ENCODE measurements at places on chromosomes 6 and 20.

- DNase-seq = peak; percentile 72
Observed at GRCh38 chr6:26553264-26553634, 15.1 kb downstream of the HMGN4 start.

GRCh38 chr20:35695245-35695749 lies 3.9 kb downstream of the NFS1 start:
- no peak for DNase-seq

GRCh38 chr6:55528624-55529023 lies 50.4 kb downstream of the HMGCLL1 start:
- DNase-seq = peak; percentile 3

GRCh38 chr20:63873477-63873971 lies 8.5 kb downstream of the TPD52L2 start:
- no peak for DNase-seq

DNA sequence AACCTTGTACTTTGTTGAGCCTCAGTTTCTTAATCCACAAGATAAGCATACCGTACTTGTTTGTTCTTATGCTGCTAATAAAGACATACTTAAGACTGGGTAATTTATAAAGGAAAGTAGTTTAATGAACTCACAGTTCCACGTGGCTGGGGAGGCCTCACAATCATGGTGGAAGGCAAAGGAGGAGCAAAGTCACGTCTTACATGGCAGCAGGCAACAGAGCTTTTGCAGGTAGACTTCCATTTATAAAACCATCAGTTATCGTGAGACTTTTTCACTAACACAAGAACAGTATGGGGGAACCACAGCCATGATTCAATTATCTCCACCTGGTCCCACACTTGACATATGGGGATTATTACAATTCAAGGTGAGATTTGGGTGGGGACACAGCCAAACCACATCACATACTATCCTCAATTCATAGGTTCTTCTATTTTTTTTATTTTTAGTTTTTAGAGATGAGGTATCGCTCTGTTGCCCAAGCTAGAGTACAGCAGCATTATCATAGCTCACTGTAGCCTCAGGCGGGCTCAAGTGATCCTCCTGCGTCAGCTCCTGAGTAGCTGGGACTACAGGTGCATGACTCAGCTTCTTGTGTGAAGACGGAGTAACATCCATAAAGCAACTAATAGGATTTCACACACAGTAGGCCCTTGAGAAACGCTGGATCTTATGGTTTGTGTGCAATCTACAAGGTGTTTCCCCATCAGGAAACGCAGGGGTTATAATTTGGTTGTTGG lies 76.7 kb upstream of the IYD start:
- no peak for DNase-seq

GRCh38 chr6:24270011-24270410 lies 87.8 kb downstream of the DCDC2 start:
- DNase-seq = no peak

- DNase-seq = no peak
Observed at GRCh38 chr6:39189131-39189530, 40.1 kb downstream of the KCNK5 start.

DNA sequence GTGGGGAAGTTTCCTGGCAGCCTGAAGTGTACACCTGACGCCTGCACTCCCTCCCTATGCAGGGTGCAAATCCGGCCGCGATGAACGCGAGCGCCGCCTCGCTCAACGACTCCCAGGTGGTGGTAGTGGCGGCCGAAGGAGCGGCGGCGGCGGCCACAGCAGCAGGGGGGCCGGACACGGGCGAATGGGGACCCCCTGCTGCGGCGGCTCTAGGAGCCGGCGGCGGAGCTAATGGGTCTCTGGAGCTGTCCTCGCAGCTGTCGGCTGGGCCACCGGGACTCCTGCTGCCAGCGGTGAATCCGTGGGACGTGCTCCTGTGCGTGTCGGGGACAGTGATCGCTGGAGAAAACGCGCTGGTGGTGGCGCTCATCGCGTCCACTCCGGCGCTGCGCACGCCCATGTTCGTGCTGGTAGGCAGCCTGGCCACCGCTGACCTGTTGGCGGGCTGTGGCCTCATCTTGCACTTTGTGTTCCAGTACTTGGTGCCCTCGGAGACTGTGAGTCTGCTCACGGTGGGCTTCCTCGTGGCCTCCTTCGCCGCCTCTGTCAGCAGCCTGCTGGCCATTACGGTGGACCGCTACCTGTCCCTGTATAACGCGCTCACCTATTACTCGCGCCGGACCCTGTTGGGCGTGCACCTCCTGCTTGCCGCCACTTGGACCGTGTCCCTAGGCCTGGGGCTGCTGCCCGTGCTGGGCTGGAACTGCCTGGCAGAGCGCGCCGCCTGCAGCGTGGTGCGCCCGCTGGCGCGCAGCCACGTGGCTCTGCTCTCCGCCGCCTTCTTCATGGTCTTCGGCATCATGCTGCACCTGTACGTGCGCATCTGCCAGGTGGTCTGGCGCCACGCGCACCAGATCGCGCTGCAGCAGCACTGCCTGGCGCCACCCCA lies 1.2 kb downstream of the GPR6 start:
- DNase-seq = no peak

DNA sequence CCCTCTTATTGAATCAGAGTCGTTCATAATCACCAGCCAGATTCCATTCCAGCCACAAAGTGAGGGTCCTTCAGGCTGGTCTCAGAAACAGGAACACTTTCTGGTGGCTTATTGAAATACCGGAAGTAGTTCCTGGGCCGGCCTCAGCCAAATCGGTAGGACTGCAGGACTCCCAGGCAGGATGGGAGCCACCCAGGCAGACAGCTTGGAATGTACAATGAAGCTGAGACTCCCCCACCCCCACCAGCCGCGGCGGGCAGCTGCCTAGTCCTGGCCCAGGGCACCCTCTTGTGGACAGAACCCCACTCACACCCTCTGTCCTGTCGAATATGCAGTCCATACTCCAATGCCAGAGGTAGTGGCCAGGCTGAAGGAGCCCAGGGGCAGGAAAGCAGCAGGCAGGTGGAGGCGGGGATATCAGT lies 43.8 kb downstream of the MDFI start:
- DNase-seq = peak; percentile 70

GRCh38 chr20:25685276-25686080 lies 11.2 kb downstream of the ZNF337 start:
- DNase-seq = no peak

GRCh38 chr6:142079130-142079529 lies 53.6 kb upstream of the GJE1 start:
- DNase-seq = no peak

GRCh38 chr6:25336996-25337395 lies 57.8 kb downstream of the CARMIL1 start:
- no peak for DNase-seq

GRCh38 chr6:73580247-73581149 lies 59.7 kb upstream of the EEF1A1 start:
- DNase-seq = peak; percentile 83

DNA sequence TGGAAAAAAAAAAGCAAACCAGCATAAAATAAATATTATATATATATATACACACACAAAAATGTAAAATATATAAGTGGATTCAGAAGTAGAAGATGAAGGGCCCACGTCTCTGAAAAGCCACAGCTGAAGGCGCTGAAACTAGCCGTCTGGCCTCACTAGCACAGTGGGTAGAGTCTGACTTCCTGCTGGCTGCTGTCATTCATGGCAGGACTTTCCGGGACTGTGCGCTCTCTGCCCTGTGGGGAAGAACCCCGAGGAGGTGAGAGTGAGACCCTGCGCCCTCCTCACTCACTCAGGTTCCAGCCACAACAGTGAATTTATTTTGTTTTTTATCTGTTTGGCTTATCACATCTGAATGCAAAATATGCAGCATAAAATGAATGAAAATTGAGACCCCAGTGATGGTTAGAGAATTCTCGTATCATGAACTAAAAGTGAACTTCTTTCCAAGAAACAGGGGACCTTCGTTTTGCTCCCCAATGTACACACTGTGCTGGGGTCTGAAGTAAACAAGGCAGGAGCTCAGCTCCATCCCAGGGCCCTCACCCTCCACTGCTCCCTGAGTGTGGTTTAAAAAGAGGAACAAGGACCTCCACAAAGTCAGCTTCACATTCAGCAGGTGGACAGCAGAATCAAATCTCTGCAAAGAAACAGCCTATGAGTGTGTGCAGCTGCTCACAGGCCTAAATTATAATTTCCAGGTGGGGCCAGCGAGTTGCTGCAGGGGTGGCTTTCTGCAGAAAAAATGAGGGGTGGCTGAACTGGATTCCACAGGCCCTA lies 1.3 kb upstream of the RAMACL start:
- peak; percentile 57 for DNase-seq

DNA sequence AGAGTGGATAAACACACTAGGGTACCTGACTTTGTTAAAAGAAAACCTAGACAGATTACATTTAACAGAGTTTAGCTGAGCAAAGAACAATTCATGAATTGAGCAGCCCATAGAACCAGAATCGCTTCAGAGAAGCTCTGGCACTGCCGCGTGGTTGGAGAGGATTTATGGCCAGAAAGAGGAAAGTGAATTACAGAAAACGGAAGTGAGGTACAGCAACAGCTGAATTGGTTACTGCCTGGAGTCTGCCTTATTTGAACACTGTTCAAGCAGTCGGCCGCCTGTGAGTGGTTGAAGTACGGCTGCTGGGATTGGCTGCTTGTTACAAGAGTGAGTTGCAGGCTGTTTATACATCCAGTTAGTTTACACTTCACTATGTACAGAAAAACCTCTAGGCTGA lies 253.8 kb upstream of the CDYL start:
- no peak for DNase-seq

DNA sequence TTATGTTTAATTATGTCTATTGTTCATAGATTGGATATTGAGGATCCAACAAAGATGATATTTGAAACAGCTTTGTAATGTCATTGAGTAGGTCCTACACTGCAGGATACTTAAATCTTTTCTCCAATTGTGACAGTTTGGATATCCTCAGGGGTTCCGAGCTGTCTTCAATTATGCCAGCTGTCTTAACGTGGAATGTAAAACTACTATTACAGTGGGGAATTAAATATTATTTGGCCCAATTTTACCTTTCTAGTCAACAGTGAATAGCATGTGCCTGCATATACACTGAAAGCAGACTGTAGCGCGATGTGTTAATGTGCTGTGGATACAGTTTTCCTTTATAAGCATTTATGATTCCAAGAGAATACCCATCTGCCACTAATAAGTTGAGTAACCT lies 156.9 kb downstream of the GRIK2 start:
- no peak for DNase-seq

- no peak for DNase-seq
Observed at GRCh38 chr20:37686762-37687477, 6.9 kb upstream of the CTNNBL1 start.

DNA sequence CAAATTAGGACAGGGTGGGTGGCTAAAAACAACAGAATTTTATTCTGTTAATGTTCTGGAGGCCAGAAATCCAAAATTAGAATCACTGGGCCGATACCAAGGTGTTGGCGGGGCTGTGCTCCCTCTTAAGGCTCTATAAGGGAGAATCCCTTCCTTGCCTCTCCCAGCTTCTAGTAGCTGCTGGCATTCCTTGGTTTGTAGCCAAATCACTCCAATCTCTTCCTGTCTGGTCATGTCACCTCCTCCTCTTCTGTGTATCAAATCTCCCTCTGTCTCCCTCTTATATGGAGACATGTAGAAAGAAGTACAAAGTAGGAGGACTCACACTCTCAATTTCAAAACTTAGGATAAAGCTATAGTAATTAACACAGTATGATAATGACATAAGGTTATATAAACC lies 102.9 kb upstream of the SIRPA start:
- no peak for DNase-seq

DNA sequence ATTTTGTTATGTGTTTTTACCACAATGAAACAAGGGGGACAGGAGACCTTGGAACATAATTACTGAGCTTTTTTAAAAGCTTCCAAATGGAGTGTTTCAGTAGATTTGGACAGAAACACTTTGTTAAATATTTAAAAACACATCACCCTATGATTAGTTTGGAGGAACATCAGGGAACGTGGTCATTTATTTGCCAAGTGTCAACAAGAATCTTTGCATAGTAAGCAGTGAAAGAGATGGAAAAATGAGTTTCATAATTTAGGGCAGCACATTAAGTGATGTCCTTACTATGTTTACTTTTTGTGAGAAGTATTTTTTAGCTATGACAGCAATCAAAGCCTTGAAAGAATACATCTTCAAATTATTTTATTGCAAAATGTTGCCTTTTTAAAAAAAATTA lies 82.6 kb downstream of the PROKR2 start:
- DNase-seq = no peak

DNA sequence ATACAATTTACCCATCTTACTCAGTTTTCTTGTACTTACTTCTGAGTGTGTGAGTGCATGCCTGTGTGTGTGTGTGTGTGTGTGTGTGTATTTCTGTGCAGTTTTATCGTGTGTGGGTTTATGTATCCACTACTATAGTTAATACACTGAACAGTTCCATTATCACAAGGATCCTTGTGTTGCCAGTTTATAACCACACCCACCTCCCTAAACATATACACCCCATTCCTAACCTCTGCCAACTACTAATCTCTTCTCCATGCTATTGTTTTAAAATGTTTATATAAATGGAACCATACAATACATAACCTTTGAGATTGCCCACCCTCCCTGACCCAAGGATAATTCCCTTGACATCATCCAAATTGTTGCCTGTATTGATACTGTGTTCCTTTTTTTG lies 18.7 kb downstream of the POFUT1 start:
- DNase-seq = no peak

DNA sequence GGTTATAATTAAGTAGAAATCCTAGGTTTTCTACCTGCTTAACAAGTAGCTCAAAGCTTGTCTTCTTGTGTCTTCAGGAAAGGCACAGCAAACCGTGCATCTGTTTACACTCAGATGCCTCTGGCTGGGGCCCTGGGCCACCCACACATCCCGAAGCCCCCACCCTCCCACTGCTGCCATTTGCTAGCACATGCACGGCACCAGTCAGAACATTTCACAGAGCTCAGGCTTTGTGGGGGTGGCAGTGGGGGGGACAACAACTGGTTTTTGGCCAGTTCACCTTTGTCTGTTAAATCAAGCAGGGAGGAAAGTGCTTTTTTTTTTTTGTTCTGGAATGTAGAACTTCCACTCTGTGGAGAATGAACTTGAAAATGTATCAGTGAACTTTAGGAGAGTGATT lies 77.7 kb downstream of the LINC00237 start:
- DNase-seq = no peak

DNA sequence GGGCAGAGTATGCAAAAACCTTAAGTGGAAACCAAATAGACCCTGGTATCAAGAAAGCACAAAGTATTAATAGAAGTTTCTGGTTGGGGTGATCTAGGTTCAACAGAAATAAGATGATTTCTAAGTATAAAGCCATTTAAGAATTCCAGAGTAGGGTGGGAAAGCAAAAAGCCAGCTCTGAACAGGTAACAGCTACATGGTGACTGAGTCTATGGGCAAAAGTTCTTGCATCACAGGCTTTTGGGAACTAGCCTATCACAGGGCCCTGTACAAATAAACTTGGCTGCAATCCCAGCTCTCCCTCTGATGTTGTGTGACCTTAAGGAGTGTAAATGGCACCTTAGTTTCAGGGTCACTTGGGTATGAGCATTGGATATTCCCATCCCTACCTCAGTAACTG lies 5.5 kb downstream of the TCF19 start:
- DNase-seq = no peak

All from GM06990 (cell line).